Calu3 (cell line): ENCODE measurements at places on chromosomes 2 and 18.

DNA sequence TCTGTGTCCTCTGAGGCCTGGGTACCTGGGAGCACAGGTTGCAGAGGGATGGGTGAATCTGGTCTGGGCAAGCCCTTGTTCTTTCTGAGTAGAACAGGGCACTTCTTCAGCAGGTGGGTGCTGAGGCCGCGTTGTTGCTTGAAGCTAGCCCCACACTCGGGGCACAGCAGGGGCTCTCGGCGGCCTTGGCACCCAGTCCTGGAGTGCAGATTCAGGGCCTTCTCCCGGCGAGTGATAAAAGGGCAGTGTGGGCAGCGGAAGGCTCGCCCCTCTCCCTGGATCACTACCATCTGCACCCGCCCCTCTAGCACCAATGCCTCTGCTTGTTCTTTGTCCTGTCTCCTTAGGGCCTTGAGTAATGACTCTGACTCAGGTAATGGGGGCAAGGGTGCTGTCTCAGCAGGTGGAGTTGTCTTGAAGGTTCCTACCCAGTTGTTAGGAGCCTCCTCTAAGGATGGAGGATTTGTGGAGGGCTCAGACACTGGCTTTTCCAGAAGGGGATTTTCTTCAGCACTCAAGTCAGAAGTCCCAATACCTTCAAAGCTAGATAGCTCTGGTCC, 15.6 kb downstream of the ZNF142 start:
- no peaks in the 10 kb centered on the region for H3K27me3 ChIP-seq
- H3K27ac ChIP-seq = no peak overlapping the region
- no peak overlapping the region for H3K4me3 ChIP-seq
- peaks cover 61% of the 10 kb centered on the region for H3K36me3 ChIP-seq
- H3K4me1 ChIP-seq = no peaks in the 10 kb centered on the region

DNA sequence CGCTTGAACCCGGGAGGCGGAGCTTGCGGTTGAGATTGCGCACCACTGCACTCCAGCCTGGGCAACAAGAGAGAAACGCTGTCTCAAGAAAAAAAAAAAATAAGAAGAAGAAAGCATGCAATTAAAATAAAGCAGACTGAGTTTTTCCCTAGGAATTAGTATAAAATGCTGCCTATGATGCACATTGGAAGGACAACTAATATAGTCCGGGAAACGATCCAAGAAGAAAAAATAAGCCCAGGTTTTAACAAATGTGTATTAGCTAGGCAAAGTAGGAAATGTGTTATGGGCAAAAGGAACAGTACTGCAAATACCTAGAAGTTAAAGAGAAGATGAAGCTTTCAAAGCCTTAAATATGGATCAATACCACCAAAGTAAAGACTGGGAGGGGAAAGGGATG, 64.0 kb downstream of the SPIRE1 start:
- DNase-seq = no peak
- H3K36me3 ChIP-seq = peaks cover 9% of the 10 kb centered on the region
- peaks cover 62% of the 10 kb centered on the region for H3K4me1 ChIP-seq
- H3K4me3 ChIP-seq = no peak overlapping the region
- H3K27me3 ChIP-seq = no peaks in the 10 kb centered on the region

GRCh38 chr2:206241736-206242135, 32.7 kb upstream of the ZDBF2 start:
- no peak overlapping the region for H3K27ac ChIP-seq
- DNase-seq = no peak
- H3K4me1 ChIP-seq = no peaks in the 10 kb centered on the region
- H3K4me3 ChIP-seq = no peak overlapping the region
- no peaks in the 10 kb centered on the region for H3K27me3 ChIP-seq
- no peaks in the 10 kb centered on the region for H3K36me3 ChIP-seq

- H3K36me3 ChIP-seq = no peaks in the 10 kb centered on the region
- peaks cover 54% of the 10 kb centered on the region for H3K4me1 ChIP-seq
- H3K27me3 ChIP-seq = no peaks in the 10 kb centered on the region
- peak overlapping the region; percentile 53 for H3K4me3 ChIP-seq
Measured at GRCh38 chr18:27120246-27120645, 64.9 kb downstream of the CHST9 start.

DNA sequence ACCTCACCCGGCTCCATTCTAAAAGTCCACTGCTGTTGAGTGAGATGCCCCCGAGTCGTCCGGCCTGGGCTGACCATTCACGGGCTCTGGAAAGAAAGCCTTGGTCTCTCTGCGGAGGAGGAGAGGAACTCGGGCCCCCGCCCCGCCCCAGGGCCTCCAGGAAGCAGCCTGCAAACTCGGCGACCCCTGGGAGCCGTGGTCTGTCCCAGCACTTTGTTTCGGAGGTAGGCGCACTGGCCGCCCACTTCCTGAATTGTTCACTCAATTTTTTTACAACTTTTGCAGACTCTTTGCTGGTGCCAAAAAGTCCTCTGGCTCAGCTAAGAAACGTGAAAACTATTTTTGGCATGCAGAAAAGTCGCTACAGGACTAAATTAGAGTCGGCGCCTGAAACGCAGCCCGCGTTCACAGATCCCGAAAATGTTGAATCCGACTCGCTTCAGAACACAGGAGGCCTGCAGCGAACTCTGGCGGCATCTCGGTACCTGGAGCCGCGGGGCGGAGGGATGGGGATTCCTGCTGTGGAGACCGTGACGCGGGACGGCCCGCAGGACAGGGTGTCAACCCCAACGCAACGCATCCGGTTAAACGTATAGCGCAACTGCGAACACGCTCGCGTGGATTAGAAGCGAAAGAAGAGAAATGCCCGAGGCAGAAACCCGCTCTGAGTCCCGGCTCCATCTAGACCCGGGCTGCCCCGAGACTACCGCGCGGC, 1.5 kb downstream of the PXDN start:
- DNase-seq = no peak
- no peaks in the 10 kb centered on the region for H3K27me3 ChIP-seq
- no peaks in the 10 kb centered on the region for H3K4me1 ChIP-seq
- no peak overlapping the region for H3K4me3 ChIP-seq
- H3K36me3 ChIP-seq = peaks cover 13% of the 10 kb centered on the region
- no peak overlapping the region for H3K27ac ChIP-seq

GRCh38 chr2:62199392-62200125, 3.6 kb downstream of the B3GNT2 start:
- no peak for DNase-seq
- H3K4me3 ChIP-seq = no peak overlapping the region
